ENCODE measurements at places on chromosomes 2 and 18.

GRCh38 chr18:79046522-79046921 is 22.7 kb upstream of the ATP9B start:
- DNase-seq: no peak

- no peak for DNase-seq
Observed at GRCh38 chr2:41993435-41993925, 54.3 kb upstream of the PKDCC start.

DNA sequence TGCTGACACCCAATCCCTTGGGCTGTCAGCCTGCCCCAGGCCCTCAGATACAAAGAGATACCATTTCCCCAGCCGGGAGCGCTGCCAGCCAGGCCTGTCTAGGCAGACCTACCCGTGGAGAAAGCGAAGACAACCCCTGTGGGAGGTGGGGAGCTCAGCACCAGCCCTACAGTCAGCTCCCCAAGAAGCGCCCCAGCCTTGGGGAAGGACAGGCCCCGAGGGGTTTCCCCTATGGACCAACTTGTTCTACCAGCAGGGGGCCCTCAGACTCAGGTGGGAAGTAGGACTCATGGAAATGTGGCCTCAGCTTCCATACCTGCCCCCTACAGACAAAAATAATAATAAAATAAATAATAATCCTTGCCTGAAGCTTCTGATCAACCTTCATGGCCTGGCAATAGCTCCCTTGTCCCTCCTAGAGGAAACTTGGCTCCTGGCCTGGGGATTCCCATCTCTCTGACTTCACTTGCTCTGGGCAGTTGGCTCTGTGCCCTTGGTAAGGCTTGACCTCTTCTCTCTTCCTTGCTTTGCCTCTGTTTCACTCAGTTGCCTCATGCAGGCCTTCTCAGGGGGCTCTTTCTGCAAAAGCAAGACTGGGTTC is 7.0 kb downstream of the SLC35F6 start:
- peak; percentile 32 for DNase-seq

DNA sequence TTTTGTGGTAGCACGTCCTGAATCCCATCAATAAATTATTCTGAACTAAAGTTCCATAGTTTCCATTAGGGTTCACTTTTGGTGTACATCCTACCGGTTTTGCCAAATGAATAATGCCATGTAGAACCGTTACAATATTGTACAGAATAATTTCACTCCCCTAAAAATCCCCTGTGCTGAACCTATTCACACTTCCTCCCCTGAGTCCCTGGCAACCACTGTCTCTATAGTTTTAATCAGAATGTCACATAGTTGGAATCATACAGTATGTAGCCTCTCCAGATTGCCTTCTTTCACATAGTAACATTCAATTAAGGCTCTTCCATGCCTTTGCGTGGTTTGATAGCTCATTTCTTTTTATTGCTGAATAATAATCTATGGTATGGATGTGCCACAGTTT is 9.6 kb upstream of the CASP8 start:
- DNase-seq: no peak

- DNase-seq: peak; percentile 29
Observed at GRCh38 chr2:239164335-239164871, 236.4 kb downstream of the HDAC4 start.

- no peak for DNase-seq
Observed at GRCh38 chr18:64513401-64513800, 364.5 kb upstream of the LINC00305 start.

All from activated naive CD8-positive, alpha-beta T cell treated with anti-CD3 and anti-CD28 coated beads for 36 hours (primary cell).